Cortex of kidney (tissue), 1 donor: ENCODE measurements at places on chromosomes 2 and 18.

- DNase-seq = no peak
These were observed 161.7 kb downstream of the PARD3B start for GRCh38 chr2:204706939-204707338.

DNA sequence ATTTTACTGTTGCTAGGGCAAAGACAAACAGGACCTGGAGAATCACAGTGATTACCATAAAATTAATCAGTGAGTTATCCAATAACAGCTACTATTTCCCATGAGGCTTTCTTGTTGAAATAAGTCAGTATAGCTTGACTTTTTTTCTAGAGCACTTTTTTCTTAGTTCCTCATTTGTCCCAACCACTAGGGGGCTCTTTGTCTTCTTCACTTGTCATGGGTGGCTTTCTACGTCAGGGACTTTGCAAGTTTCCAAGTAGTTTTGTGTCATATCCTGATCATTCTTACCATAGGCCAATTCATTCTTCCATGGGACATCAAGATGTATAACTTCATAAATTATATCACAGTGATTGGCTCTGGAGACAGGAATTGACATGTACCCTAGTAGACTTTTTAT lies 1019.6 kb upstream of the PIK3C3 start:
- DNase-seq = no peak

- no peak for DNase-seq
These were observed 76.8 kb downstream of the LYPD1 start for GRCh38 chr2:132593171-132593570.

DNA sequence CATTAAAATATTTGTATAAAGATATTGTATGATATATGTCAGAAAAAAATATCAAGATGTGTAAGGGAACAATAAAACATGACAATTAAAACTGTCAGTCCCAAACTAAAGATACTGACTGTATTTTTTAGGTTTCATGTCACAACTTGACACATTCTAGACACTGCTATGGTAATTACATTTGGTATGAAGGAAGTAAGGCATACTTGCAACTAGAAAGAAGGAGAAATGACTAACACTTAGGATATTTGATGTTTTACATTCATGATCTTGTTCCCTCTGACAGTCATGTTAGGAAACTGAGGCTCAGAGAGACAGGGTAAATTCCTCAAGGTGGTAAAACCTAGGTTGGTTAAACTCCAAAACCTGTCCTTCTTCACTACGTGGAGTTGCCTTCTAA lies 68.3 kb downstream of the TMEFF2 start:
- DNase-seq = no peak

DNA sequence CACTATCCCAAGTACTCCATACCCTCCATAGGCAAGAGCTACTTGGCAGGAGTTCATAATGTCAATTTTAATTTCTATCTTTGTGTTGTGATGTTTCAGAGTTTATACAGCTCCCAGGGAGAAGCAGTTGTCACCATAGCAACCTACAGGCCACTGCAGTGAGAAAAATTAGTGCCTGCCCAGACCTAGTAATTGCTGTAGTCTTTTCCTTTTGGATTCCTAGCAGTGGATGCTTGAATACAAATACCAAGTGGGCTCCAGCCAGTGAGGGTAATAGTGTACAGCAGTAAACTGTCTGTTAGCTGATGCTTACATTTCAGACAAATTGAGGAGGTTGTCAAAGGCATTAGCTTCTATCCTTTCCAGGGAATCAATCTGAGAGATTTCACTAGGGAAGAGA lies 26.7 kb downstream of the LHCGR start:
- DNase-seq = no peak

DNA sequence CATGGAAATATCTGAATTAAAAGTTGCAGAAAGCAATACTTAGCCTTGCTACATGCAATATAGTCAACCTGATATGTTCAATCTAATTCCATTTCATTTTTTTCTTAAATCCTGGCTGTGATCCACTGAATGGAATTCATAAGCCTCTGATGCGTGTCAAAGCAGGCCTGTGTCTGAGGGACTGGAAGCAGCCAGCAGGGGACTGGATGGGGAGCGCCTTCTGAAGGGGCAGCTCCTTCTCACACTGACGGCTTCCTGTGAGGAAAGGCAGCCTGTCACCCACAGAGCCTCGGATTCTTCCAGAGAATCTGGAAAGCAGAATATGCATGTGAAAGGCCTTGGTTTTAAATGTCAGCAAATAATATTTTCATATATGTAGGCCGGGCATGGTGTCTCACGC lies 73.5 kb downstream of the KCNF1 start:
- DNase-seq = no peak

GRCh38 chr2:233976690-233977294 lies 59.6 kb downstream of the TRPM8 start:
- no peak for DNase-seq

DNA sequence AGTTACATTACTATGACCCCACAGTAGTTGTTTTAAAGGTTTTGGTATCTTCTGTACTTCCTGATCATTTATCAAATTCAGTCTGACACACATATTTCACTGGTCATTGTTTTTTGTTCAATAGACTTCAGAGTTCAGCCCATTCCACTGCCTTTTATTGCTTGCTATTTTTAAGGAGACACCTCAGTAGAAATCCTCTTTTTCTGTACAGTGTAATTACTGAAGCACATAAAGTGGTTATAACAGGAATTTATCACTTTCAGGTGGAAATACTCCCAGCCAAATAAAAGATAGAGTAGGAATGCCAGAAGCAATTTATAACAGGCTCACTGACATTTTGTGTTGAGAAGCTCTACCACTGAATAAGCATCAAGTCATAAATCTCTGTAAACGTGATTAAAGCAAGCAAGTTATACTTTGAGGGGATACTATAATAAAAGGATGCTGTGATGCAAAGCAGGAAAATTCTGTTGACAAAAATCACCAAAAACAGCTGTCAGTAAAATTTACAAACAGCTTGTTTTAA lies 6.6 kb upstream of the BARD1 start:
- no peak for DNase-seq

- DNase-seq = no peak
These were observed 3.5 kb downstream of the DQX1 start for GRCh38 chr2:74522516-74522915.

- DNase-seq = no peak
These were observed 23.3 kb downstream of the GNLY start for GRCh38 chr2:85717308-85718008.

DNA sequence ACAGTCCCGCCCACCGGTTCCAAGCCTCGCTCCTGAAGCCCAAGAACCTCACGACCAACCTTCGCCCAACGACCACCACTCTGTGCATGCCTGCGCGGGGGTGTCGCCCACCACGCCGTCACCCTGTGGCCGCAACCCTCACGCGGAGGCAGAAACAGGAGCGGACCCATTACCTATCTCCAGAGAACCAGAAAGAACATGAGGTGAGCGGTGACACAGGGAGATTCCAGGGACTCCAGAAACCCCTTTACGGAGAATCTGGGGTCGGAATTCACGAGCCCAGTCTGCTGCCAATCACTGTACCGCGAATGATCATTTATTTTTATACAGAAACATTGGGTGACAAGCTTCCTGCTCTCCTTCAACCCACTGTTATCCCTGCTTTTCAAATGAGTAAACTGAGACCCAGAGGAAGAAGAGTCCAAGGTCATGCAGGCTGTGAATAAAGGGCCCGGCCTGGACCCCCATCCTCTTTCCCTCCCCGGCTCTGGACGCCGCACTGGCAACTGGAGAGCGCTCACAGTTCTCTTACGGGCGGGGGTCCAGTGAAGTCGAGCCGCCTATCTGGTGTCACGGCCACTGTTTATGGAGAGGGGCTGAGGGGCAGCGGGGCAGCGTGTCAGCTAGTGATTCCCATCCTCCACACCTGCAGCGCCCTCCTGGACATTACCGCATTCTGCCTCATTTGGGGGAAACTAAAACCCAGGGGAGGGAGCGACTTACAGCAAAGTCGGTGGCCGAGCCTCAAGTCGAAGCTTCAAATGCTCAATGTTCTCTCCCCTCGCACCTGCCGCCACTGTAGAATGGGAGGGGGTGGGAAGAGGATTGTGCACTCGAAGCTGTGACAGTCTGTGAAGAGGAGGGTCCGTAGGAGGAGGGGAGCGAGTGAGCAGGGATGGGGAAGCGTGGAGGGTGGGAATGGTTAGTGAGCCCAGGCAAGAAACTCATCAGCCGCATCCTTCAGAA lies 723 bp upstream of the SLC30A3 start:
- no peak for DNase-seq

DNA sequence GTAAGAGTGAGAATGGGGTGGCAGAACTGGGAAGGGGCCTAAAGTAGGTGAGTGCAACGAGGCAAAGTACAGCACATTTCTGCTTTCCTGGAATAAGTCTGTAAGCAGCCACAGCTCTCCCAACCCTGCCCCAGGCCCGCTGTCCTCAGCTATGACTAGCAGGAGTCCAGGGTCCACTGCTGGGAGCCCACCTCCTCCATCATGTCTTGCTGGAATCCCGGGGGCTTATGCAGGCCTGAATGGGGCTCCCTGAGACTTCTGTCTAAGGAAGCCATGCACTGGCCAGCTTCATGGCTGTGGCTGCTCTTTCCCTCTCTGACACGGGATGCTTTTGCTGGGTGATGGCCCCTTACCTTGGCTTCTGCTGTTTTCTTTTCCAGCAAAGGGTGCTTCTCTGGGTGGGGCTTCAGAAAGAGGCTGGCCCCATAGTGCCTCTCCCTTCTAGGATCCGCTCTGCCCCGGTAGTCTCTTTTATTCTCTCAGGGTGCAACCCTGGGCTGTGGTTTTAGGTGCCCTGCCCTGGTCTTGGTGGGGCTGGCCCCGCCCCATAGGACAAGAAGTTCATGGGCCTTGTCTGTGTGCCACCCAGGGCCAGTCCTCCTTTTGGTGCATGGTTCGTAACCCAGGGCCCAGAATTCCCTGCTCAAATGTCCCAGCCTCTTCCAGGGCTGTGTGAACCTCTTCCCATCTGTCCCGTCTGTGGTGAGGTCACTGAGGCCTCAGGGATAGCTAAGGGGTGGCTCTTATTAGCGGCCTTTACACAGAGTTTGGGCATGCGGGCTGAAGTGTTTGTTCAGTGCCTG lies 33.8 kb upstream of the POLE4 start:
- DNase-seq = no peak

DNA sequence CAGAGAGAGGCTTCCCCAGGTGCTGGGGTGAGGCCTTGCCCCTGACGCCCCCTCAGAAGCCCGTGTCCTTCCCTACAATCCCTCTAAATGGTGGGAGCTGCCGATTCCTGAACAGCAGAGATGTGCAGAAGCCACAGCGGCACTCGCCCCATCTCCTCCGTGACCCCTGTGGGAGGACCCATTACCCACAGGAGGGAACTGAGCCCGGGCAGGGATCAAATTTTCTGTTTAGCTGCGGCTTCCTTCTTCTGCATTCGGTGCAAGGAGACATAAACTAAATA lies 181.2 kb upstream of the RAB6C start:
- DNase-seq = no peak

DNA sequence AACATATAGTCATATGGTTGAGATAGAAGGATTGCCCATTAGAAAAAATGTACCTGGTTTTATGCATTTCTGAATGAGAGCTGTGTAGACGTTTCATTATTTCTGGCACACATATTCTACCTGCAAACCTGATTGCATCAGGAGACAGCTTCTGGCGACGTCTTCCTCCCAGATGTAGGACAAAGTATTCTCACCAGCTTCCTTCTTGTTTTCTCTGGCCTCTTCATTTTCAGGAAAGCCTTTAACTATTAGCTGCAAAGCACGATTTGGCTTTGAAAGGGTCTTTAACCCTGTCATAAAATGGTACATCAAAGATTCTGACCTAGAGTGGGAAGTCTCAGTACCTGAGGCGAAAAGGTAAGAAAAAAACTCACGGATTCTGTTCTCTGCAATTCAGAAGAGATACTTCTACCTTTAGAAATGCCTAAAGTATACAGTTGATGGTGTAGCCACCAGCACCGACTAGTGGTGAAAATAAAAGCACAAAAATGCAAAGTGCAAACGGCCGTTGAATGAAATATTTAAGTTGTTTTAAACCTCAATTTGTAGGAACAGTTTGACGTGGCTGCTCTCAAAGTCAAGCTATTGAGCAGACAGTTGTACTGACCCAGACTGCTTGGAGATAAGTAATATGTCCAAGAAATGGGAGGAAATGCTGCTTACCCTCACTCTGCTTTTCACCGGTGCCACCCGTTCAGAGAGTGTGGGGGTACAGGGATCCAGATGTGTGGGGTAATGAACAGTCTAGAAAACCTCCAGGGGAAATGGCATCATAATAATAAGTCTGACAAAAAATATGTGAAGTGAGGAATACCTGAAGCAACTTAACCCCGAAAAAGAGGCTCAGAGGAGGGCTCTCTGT lies 20.2 kb downstream of the IL18RAP start:
- no peak for DNase-seq

DNA sequence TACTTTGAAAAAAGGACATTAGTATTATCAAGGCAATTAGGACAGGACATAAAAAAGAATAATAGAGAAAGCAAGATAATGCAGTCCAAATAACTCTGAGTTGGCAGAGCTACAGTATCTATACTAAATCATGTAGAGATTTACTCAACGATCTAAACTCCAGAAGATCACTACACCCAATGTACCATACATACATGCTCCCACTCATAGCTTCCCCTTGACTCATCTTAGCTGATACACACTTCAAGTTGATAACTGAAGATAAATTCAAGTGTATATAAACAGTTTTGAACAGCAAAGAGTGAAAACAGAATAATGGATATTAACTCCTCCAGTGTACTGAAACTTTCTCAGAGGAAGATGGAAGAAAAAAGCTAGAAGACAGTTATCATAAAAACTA lies 78.5 kb downstream of the SESTD1 start:
- DNase-seq = no peak

GRCh38 chr2:179262077-179262660 lies 2.5 kb downstream of the SESTD1 start:
- no peak for DNase-seq

GRCh38 chr18:76376668-76377358 lies 118.2 kb downstream of the ZNF516 start:
- no peak for DNase-seq

- no peak for DNase-seq
These were observed 129.7 kb downstream of the RTP5 start for GRCh38 chr2:241999184-241999583.
